ENCODE measurements at places on chromosomes 5 and 9. TPM values are rescaled to one million over a fixed set of nuclear protein-coding genes. Genes with fewer than 3 reads are reported as not detected.

DNA sequence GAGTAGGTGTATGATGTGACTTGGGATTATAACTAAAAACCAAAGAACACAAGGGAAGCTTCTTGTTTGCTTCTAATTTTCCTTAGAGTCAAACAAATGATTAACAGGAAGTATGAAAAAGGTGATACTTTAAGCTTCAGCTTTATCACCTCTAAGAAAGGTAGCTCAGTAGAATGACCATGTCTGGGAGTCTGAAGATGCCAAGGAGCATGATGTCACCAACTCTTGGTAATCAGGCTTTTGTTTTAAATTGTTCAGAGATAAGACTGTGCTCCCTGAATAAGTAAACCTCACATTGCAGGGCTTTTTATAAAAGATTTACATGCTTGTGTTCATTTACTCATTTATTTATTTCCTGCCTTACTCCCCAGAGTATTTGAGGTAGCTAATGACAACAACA is 169.9 kb downstream of the FER start:
- DNase-seq: no peak

DNA sequence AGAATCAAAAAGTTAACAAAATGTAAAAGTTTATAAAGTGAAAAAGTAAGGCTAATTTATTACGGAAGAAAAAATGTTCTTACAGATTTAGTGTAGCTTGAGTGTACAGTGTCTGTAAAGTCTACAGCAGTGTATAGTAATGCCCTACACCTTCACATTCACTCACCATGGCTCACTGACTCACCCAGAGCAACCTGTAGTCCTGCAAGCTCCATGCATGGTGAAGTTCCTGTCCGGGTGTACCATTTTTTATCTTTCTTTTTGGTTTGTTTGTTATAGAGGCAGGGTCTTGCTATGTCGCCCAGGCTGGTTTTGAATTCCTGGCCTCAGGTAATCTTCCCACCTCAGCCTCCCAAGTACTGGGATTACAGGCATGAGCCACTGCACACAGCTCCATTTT is 93.6 kb downstream of the MED27 start:
- DNase-seq: no peak

DNA sequence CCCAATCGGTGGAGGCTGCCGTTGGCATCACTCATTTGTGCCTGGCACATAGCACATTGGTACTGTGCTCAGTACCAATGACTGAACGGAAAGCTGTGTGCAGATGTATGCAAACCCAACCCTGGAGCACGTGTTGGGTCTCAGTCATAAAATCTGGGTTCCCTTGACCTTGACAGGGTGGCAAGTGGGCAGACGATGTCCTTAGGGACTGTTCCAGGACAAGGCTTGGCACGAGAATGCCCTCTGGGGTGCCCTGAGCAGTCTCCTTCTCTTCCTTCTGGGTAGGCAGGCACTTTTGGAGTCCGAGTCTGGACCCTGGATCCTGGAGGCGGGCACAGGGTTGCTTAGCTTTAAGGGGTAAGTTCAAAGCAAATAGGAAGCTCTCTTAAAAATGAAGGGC is 75.8 kb downstream of the MACROH2A1 start:
- DNase-seq: no peak

The OGN gene
- 412 TPM for total RNA-seq

GRCh38 chr9:69317081-69317480 is 7.9 kb upstream of the ENTREP1 start:
- no peak for DNase-seq

DNA sequence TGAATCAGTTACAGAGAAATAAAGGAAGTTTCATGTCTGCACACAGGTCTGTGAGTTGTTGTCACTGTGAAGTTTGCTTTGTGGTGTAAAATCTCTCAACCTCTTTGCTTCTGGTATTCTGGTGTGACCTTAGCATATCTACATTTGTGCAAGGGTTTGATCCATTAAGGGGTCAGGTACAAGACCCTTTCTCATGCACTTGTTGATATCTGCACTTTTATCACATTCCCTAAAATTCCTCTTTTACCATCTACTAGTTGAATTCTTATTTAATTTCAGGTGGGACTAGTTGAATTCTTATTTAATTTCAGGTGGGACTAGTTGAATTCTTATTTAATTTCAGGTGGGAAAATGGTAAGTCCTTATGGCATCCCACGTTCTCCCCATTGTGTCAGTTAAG is 306.7 kb upstream of the ZNF608 start:
- no peak for DNase-seq

- no peak for DNase-seq
Measured at GRCh38 chr5:57754616-57755015, 272.0 kb upstream of the ACTBL2 start.

DNA sequence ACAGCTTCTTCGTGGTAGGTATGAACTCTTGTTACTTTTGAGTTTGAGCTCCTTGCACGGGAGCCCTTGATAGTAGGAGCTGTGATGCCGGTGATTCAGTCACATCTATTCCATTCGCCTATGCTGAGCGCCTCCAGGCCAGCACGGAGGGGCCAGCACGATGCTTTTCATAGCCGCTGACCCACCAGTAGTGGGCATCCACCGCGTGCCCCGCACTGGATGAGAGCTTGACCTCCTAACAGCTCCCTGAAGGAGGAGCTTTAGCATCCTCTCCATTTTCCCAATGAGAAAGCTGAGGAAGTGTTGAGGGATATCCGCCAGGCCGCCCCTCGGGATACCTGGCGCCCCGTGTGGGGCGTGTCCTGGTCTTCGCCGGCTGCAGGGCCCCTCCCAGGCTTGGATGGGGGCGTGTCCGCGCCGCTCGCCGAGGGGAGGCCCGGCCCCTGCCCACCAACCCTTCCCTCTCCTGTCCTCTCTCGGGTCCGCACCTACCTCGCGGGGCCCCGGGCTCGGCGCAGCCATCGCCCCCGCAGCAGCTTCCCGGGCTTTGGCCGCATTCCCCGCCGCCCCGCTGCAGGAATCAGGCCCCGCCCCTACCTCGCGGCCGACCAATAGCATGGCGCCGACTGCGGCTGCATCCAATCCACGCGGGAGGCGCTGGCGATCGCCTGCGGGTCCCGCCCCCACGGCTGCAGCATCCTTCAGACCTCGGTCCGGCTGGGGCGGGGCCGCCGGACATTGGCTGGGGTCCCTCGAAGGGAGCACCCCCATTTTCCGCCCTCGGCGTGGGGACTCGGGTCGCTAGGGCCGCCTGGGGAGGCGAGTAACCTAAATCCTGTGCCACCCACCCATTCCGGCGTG is at the start of gene PIP5KL1:
Gene PIP5KL1 (minus strand): TSS at position 547 of the 861 bp plus-strand sequence. CDS start 25 bp downstream, at position 522.
- peak; percentile 70 for DNase-seq

The GARNL3 gene
- total RNA-seq: 18.7 TPM

The TMEM215 gene
- total RNA-seq: not detected

The TXNDC8 gene
- total RNA-seq: not detected

DNA sequence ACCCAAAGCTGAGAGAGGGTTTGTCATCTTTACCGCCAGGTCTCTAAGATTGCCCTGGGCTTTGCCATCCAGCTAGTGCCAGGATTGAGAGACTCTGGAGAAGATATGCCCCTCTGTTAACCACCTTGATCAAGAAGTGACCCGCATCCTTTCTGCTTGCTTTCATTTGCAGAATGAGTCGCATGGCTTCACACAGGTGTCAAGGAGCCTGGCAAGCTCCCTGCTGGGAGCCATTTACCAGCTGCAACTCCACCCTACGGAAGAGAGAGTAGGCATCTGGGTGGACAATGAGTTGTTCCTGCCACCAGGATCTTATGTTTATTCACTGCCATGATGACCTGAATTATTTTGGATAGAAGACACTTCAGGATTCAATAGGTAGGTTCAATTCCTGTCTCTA is 43.0 kb downstream of the HSD17B3 start:
- DNase-seq: no peak

DNA sequence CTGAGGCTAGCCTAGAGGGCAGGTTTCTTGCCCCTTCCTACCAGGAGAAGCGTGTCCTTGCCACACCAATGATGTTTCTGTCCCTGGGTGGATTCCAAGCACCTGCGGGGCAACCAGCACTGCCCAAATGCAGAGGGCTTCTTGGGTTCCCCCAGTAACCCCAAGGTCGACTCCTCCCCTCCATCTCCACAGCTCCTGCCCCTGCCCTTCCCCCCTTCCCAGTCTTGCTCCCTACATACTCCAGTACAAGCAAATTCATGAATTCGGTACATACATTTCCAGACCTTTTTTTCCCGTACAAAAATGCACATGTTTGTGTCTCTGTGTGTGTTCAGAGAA is 12.8 kb upstream of the JADE2 start:
- no peak for DNase-seq

The INSYN2B gene
- total RNA-seq: 8.4 TPM

DNA sequence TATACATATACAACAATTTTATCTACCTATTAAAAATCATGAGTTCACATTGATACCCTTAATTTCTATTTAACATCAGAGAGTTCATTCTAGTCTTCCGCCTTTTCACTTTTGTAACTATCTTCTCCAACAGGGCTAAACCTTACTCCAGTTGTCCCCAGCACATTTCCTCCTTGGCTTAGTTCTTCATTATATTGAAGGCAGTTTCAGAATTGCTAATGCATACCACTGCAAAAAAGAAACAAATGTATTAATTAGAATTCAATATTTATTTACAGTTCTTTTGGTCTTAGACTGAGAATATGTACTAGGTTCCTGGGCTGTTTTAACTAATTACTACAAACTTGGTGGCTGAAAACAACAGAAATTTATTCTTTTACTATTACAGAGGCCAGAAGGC is 132.5 kb downstream of the WDR70 start:
- no peak for DNase-seq

- no peak for DNase-seq
Measured at GRCh38 chr9:127937056-127937387, 632 bp downstream of the DPM2 start.

DNA sequence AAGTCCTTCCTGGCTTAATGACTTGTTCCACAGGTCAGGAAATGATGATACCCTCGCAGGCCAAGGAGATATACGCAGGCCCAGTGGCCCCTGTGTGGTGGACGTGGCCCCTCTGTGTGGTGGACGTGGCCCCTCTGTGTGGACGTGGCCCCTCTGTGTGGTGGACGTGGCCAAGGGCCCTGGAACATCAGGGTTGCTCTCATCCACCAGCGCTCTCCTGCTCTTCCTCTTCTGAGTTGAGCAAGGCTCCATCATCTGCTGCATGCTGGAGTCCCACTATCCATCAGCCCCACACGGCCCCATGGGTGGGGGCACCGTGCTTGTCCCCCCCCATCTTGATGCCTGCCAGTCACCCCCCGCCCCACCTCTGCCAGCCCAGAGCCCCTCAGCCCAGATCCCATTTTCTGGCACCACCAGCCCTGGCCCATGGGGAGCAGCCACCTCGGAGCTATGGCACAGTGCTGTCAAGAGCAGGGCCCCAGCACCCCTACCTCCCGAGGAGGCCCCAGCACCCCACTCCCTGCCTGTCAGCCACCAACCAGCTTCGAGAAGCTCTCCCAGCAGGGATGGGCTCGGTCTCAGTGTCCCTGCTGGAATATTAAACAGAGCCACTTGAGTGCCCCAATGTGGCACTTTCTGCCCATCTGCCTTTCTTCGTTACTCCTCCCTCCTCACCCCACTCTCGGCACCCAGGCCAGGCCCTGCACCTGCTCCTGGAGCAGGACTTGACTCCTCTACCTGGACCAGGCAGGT is 8.1 kb downstream of the LRRC14B start:
- no peak for DNase-seq

DNA sequence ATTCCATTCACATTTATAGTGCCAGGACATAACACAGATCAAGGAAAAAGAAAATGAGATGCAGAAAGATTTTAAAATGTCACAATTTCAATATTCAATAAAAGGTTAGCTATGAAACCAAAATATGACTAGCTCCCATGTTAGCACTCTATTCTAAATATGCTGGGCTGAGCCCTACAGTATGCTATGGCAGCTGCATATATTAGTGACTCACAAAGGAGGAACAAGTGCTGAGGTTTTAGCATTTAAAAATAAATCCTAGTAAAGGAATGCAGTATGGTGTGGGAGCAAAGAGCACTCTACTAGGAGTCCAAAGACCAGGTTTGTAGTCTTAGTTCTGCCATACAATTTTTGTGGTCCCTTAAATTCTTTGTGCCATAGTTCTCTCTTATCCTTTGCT is 118.4 kb downstream of the OXCT1 start:
- no peak for DNase-seq

The PALM2AKAP2 gene
- 23.4 TPM for total RNA-seq
